Left ventricle myocardium inferior (tissue), 1 donor: ENCODE measurements at places on chromosomes 5 and 9.

GRCh38 chr5:167753725-167754490 is 537.5 kb upstream of the WWC1 start:
- DNase-seq, result no peak

DNA sequence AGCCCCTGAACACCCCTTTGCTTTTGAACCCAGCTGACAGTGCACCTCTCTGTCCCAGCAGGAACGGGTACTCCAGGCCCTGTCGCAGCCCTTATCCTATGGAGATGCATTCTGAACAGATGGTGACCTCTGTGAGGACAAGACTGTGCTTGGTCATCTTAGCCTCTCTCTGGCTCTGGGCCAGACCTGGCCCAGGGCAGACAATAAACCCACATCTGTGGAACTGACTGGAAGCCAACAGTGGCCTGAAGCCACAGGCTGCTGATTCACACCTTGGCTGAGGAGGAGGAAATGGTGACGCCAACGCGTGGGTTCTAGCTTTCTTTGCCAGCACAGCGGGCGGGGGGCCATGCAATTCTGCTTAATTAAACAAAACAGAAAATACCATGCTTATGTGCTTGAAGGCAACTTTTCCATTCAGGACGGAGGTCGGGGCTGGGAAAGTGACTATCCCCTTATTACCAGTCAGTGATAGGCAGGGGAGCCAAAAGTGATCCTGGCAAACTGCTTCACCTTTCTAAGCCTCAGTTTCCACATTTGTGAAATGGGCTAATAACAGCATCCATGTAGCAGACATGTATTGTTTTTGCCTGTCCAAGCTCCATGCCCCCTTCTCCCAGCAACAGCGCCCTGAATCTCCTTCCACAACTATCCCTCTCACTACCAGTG is 10.8 kb downstream of the SH3PXD2B start:
- DNase-seq, result peak; percentile 83

DNA sequence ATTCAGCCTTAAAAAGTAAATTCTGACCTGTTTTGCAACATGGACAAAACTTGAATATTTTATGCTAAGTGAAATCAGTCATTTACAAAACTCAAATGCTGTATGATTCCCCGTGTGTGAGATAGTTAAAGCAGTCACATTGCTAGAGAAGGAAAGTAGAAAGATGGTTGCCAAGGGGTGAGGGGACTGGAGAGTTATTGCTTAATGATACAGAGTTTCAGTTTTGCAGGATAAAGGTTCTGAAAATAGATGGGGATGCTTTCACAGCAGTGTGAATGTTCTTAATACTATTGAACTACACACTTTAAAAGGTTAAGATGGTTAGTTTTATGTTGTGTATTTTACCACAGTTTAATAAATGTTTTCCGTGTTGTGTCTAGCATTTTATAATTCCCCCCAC is 51.2 kb downstream of the SGCD start:
- DNase-seq, result no peak

DNA sequence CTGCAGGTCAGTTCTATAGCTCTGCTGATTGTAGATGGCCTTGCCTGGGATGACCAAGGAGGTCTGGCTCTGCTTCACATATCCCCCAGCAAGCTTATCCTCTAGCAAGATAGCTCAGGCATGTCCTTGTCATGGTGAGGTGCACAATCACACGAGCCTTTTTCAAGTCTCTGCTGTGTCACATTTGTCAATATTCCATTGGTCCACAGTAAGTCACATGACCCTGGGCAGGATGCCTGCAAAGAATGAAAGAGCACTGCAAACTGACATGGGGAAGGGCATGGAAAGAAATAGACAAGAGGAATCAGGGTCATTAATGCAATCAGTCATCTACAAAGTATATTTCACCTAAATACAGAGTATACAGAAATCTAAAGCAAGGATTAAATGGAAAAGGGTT is 142.0 kb downstream of the RORB start:
- DNase-seq, result no peak

DNA sequence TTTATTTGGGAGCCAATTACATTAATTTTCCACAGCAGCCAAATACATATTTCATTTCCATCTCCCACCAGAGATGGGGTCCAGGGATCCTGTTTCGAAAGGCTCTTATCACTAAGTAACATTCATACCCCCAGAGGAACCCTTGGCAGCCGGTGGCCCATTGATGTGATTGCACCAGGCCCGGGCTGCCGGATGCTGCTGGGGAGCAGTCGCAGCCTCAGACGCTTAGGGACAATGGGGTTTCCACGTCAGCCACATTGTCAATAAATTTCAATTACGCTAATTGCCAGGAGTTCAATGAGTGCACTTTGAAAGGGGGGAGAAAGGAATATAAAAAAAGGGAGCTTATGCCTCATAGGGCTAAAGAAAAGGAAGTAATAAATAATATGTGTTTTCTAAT is 478.8 kb upstream of the ADAMTS16 start:
- no peak for DNase-seq

DNA sequence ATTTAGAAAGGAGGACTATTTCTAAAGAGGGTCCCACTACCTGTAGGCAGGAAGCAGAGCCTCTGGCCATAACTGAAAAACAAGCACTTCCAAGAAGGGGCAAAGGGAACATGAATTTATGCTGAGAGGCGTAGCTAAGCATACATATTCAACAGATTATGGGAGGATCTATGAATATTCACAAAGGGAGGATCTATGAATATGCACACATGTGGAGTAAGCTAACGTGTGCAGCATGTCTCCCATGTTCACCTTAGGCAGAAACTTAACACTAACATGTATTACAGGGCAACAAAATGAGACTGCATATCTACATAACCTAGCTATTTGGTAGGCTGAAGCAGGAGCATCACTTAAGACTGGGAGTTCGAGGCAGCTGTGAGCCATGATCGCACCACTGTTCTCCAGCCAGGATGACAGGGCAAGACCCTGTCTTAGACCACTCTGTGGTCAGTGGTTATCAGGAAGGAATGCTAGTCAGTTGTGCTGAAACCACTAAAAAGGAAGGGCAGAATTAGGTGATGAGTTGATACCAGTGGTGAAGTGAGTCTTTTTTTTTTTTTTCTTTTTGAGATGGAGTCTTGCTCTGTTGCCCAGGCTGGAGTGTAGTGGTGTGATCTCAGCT is 20.8 kb downstream of the FXN start:
- no peak for DNase-seq
